ENCODE measurements at places on chromosomes 5 and 9. TPM values are rescaled to one million over a fixed set of nuclear protein-coding genes. Genes with fewer than 3 reads are reported as not detected.

DNA sequence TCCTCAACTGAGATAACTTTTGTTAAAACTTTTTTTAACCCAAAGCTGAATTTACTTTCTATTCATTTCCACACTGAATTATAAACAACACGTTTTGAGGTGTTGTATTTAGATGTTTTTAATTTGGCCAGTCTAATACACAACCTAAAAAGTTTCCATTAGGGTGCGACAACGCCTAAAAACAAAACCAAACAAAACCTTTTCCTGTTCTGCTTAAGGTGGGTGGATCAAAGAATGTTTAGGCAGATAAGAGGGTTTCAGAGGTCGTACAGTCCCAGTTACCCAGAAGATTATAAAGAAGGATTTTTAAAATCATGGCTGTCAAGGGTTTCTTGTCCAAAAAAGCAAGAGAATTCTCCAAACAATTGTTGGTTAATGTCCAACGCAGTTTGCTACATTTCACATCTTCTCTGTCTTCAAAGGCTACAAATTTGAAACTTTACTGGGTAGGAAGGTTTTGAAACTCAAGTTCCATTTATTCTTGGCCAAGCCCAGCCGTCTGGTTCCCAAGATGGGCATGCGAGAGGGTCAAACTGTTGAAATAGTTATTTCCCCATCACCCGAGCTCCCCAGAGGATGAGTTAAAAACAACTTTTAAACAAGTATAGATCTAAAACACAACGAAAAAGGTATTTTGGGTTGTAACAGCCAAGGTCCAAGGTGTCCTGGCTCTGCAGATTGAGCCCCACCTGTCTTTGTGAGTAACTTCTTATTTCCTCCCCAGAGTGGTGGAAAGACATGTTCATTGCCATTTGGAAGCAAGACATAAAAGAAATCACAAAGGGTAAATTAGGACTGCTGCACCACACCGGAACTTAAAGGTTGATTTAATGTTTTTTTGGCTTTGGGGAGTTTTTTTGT lies 122.8 kb upstream of the MAP3K1 start:
- H3K36me3 ChIP-seq, result no peaks in the 10 kb centered on the region
- no peaks in the 10 kb centered on the region for H3K27me3 ChIP-seq
- no peak overlapping the region for H3K4me3 ChIP-seq
- H3K27ac ChIP-seq, result no peak overlapping the region

DNA sequence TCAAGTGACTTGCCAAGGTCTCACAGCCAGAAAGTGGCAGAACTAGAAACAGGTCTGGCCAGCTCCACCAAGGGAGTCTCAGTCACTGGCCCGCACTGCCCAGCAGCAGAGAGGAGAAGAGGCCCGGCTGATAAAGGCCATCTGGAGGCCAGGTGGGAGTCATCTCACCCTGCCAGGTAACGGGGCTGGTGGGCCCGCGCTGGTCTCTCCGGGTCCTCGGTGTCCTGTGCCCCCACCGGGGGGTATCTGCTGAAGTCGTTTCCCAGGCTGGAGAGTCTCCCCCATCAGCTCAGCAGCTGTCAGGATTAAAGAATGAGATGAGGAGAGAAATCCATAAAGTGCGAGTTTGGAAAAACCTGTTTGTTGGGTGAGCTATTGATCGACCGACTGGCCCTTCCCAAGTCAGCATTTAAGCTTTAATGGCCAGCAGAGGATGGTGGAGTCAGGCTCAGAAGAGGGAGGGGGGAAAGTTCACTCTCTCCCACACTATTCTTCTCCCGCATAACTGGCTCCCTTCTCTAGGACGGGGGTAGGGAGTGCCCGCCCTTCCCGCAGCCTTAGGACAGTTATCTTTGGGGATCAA lies 30.3 kb downstream of the LMX1B start:
- no peak for DNase-seq
- peaks cover 100% of the 10 kb centered on the region for H3K27me3 ChIP-seq
- no peaks in the 10 kb centered on the region for H3K36me3 ChIP-seq
- no peak overlapping the region for H3K4me3 ChIP-seq
- H3K4me1 ChIP-seq, result no peaks in the 10 kb centered on the region
- no peak overlapping the region for H3K27ac ChIP-seq

- H3K4me3 ChIP-seq, result no peak overlapping the region
- H3K27me3 ChIP-seq, result no peaks in the 10 kb centered on the region
- H3K27ac ChIP-seq, result no peak overlapping the region
- no peaks in the 10 kb centered on the region for H3K36me3 ChIP-seq
- DNase-seq, result no peak
- no peaks in the 10 kb centered on the region for H3K4me1 ChIP-seq
Observed at GRCh38 chr5:4831325-4831724, 308.8 kb upstream of the ADAMTS16 start.

GRCh38 chr9:126058591-126058990 lies 268.0 kb upstream of the MVB12B start:
- H3K4me1 ChIP-seq, result no peaks in the 10 kb centered on the region
- H3K27me3 ChIP-seq, result no peaks in the 10 kb centered on the region
- no peaks in the 10 kb centered on the region for H3K36me3 ChIP-seq
- DNase-seq, result no peak

- no peaks in the 10 kb centered on the region for H3K4me1 ChIP-seq
- DNase-seq, result no peak
- no peak overlapping the region for H3K27ac ChIP-seq
- no peaks in the 10 kb centered on the region for H3K36me3 ChIP-seq
Observed at GRCh38 chr5:56095579-56096102, 100.9 kb upstream of the IL6ST start.

GRCh38 chr5:131019111-131019510 lies 145.9 kb downstream of the HINT1 start:
- no peaks in the 10 kb centered on the region for H3K4me1 ChIP-seq
- no peak overlapping the region for H3K27ac ChIP-seq
- H3K27me3 ChIP-seq, result no peaks in the 10 kb centered on the region

DNA sequence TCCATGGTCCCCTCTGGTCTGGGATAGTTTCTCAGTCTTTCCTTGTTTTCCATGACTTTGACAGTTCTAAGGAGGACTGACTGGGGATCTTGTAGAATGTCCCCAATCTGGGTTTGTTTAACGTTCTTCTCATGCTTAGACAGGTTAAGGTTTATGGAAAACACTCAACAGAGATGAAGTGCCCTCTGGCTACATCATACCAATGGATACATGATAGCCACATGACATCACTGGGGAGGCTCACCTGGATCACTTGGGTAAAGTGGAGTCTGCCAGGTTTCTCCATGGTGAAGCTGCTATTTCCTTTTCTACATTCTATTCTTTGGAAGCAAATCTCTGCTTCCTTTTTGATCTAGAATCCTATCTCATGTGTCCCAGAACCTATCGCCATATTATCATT lies 23.8 kb upstream of the ALDH1B1 start:
- no peak for DNase-seq
- no peak overlapping the region for H3K4me3 ChIP-seq
- no peak overlapping the region for H3K27ac ChIP-seq
- no peaks in the 10 kb centered on the region for H3K4me1 ChIP-seq
- no peaks in the 10 kb centered on the region for H3K36me3 ChIP-seq
- H3K27me3 ChIP-seq, result no peaks in the 10 kb centered on the region

DNA sequence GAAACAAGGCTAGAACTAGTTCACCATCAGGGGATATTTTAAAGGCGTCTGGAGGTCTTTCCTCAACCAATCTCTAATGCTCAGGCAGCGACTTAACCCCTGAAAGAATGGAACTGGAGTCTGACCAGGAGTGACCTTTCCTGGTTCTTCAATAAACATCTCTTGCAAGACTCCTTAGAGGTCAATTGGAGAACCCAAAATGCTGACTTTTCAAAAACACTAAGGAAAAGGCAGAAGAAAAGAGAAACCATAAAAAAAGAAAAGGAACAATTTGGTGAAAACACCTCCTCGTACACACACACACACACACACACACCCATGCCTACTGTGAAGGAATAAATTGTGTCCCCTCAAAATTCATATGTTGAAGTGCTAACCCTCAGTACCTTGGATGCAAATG lies 12.3 kb downstream of the TIMD4 start:
- H3K27me3 ChIP-seq, result no peaks in the 10 kb centered on the region
- DNase-seq, result no peak

GRCh38 chr5:38789134-38789533 lies 56.7 kb upstream of the OSMR start:
- H3K27ac ChIP-seq, result no peak overlapping the region
- no peaks in the 10 kb centered on the region for H3K36me3 ChIP-seq
- H3K27me3 ChIP-seq, result no peaks in the 10 kb centered on the region
- no peak for DNase-seq
- H3K4me1 ChIP-seq, result no peaks in the 10 kb centered on the region

DNA sequence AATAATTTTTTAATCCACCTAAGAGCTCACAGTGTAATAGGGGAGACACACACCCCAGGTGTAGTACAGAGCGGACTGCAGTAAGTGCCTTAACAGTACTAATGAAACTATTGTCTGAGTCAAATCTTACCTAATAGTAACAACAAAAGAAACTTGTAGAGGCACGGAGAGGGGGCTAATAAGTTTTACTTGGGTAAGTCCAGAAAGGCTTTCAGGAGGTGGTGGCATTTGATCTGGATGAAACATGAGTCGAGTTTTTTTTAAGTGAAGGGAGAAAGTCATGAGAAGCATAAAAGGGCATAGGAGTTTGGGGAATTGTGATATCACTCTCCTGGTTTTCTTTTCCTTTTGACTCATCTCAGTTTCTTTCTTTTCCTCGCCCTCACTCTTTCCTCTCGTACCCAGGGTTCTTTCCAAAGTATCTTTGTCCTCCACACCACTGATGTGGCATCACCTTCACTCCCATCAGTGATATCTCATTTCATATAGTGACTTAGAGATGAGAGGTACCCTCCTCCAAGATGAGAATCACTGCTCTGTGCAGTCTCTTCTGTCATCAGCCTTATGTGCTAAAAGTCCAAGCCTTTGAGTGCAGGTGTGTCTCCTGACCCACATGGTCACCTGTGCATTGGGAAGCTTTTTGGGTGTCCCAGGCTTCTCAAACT lies 2.0 kb downstream of the CTNNA1 start:
- no peak overlapping the region for H3K4me3 ChIP-seq
- peaks cover 3% of the 10 kb centered on the region for H3K36me3 ChIP-seq

DNA sequence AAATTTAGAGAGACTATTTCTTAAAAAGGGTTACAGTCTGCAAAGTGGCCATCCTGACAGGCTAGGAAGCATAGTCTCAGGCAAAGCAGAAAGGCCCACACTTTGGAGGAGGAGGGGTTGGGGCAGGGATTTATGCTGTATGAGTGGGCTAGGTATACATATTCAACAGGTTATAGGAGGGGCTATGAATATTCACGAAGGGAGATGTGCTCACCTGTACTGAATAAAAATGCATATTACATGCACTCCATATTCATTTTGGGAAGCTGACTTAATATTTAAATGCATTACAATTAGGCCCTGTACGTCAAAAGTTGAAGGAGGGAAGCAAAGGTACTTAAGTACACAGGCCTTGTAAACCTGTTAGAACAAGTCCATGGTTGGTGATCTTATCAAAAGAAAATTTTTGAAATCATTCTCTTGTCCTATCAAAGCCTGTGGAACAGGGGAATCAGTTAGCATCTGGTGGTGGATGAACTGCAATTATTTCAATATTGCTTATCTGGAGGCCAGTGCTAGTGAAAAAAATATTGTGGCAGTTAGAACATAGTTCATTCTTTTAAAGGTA lies 1.6 kb downstream of the CENPP start:
- H3K36me3 ChIP-seq, result peaks cover 10% of the 10 kb centered on the region
- no peaks in the 10 kb centered on the region for H3K27me3 ChIP-seq
- H3K4me3 ChIP-seq, result no peak overlapping the region

Gene OR1J2
- not detected for polyA plus RNA-seq

Gene IFT74
- polyA plus RNA-seq, result 27.8 TPM

Gene PELO
- polyA plus RNA-seq, result 16.8 TPM

Data from cardiac muscle cell (in vitro differentiated cells and primary cell).